Effector CD8-positive, alpha-beta T cell (primary cell): ENCODE measurements at places on chromosomes 12 and 14.

- no peak for DNase-seq
Observed at GRCh38 chr12:32146074-32146873, 39.6 kb downstream of the BICD1 start.

GRCh38 chr12:51377099-51377984, 13.9 kb downstream of the GALNT6 start:
- no peak for DNase-seq

DNA sequence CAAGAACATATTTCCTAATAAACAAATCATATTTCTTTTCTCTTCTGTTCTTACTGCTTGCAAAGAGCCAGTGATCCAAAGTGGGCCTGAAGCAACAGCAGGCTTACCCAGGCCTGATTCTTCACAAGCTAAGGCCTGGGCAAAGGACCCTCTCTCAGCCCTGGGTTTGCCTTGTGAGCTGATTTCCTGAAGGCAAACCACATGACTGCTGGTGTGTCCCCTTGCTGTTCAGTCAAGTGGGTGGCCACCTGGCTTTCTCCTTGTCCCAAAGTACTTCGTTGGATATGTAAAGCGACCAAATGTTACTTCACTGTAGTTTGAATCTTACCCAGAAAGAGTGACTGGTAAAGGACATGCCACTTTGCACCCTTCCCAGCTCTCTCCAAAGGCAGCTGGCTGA, 392.9 kb downstream of the ZFP36L1 start:
- DNase-seq = no peak

DNA sequence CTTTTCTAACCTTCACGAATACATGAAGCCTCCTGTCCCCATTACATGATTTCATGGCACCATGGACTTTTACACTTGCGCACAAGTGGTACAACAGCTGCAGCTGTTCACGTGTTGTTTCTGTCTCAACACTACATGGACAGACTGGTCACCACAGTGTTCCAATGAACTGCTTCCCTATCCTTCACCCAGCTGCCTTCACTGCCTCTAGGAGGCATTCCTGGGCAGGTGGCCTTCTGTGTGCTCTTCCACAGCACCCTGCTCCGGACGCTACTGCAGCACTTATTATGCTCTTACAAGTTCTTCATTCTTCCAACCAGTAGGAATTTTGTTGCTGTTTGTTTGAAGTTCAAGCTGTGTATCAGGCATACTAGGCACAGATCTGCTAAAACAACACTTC, 1.5 kb downstream of the MTERF2 start:
- DNase-seq = no peak

GRCh38 chr14:89041257-89041582, 216.8 kb downstream of the TTC8 start:
- DNase-seq = no peak

GRCh38 chr14:97107080-97107479, 309.9 kb downstream of the VRK1 start:
- no peak for DNase-seq

DNA sequence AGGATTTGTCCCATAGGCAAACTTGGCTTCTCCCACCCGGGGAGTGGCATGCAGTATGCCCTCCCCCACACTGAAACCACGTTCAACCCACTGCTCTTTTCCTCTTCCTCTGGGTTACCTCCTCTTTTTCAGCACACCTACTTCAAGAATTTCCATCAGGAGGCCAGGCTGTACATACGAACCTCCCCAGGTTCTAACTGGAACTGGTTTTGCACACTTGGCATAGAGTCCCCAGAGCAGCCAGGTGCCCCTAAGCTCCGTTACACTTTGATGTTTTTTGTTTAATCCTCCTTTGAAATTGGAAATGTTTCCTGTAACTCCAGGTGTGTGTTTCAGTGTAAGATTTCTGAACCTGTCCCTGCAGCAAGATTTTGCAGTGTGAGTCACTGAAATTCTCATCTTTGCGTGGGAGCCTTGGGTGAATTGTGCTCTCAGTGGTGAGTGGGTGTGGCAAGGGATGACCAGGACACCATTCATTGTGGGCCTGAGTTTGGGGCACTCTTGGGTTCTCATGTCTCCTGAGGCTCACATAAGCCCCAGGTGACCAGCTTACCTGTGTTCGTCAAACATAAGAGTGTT, 18.2 kb downstream of the CD9 start:
- no peak for DNase-seq

DNA sequence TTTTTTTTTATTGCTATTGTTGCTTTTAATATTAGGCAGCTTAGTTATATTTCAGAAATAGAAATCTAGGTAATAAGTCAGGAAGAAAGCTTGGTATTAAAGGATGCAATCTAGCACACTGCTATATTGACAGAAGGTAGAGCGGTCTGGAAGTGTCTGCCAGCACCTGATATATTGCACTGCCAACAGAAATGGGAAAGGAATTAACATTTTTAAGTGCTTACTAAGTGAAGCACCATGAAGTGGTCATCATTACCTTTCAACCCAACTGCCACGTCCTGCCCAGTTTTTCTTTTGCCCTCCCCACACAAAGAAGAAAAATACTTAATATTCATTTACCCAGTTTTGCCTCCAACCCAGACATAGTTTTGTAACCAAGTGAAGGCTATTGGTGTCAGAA, 163.5 kb downstream of the KITLG start:
- DNase-seq = no peak

DNA sequence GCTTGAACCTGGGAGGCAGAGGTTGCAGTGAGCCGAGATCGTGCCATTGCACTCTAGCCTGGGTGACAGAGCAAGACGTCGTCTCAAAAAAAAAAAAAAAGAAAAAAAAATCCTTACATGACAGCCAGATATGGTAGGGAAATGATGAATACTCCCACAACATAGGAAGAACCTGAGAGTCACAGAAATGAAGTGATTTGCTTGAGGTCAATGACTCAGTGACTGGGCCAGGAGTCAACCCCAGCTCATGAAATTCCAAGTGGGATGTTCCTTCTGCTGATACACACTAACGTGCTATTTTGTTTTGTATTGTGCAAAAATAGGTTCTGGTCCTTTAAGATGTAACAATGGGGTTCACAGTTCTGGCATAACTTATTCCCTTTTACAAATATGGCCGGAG, 9.0 kb downstream of the RHOF start:
- no peak for DNase-seq

- DNase-seq = no peak
Observed at GRCh38 chr12:108826807-108827721, 30.3 kb downstream of the SSH1 start.

- no peak for DNase-seq
Observed at GRCh38 chr14:56797003-56797568, 13.2 kb downstream of the OTX2 start.

DNA sequence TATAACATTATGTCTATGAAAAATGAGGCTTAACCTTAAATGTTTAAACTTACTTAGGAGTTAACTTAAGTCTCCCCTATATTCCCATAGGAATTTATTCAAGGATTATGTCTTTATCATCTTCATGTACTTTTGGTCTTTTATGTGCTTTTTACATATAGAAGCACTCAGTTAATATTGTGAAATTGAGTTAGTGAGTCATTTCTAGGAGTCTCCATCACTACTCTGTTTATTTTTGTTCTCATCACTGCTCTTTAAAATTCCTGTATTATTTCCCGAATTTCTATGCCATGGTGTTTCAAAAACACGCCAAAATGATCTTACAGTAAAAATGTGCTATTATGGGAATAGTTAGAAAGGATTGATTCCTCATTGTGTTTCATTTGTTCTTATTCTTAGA, 31.6 kb downstream of the TBC1D15 start:
- no peak for DNase-seq

DNA sequence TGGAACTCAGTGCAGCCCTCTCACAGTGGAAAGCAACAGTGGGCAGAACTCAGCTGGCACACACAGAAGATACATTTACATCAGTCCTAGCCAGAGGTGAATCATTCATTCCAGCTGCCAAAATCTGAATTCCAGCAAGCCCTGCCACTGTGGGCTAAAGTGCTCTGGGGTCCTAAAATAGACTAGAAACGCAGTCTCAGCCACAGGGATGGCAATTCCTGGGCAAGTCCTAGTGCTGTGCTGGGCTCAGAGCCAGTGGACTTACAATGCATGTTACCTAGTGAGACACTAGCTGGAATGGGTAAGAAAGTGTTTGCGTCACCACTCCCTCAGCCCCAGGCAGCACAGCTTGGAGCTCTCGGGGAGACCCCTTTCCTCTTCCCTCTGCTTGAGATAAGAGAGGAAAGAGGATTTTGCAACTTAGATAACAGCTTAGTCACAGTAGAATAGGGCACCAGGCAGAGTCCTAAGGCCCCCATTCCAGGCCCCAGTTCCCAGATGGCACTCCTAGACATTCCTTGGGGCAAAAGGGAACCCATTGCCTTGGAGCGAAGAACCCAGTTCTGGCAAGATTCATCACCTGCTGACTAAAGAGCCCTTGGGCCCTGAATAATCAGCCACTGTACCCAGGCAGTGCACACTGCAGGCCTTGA, 592.9 kb downstream of the FSCB start:
- DNase-seq = no peak

- no peak for DNase-seq
Observed at GRCh38 chr14:57486767-57487379, 6.8 kb downstream of the CCDC198 start.

GRCh38 chr12:48351022-48351708, 446 bp upstream of the ZNF641 start:
- DNase-seq = no peak

DNA sequence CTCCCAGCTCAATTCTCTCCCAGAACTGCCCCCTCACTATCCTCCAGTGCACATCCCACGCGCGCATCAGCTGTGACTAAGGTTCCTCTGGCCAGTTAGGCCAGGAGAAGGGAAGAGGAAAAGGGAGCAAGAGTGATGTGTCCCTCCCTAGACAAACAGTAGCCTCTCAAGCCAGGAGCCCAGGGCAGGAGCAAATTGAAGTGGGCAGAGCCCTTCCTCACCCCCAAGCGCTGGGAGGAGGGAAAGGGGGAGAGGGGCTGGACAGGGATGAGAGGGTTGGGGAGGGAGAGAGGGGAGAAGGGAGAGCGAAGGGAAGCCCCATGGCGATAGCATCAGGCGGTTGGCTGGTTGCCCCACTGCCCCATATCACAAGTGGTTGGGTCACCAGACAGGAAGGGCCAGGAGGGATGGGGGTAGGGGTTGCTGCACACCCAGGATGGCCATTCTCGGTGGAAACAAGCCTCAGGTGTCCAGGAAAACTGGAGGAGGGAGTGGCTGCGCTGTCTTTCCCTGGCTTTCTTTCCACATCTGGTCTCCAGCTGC, 1.1 kb downstream of the CD63 start:
- DNase-seq = no peak

DNA sequence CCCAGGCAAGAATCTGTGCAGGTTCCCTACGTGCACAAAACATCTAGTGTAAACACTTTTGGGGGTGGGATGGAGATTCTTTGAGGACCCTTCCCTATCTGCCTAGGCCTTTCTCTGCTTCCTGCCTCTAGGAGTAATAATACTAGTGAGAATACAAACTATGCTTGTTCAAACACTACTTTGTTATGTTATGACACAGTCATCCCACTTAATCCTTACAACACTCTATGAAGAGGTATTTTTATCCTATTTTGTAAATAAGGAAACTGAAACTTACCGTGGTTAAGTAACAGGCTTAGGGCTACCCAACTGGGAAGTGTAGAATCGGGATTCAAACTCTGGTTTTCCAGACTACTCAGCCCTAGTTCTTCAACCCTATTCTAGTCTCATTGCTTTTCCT, 96.5 kb downstream of the KCNA5 start:
- no peak for DNase-seq

DNA sequence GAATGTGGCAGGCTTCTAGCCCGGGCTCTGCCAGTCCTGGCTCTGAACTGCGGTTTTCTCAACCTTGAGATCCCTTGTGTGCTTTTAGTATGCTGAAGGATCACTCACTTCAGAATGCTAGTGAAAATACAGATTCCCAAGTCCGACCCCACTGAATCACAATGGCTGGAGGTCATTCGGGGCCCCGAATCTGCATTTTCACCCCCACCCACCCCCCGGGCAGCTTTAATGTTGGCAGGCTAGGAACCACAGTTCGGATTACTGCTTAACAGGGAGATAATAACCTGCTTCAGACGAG, 573 bp upstream of the SUSD6 start:
- DNase-seq = no peak

- DNase-seq = no peak
Observed at GRCh38 chr12:4506870-4507269, 31.8 kb upstream of the RAD51AP1 start.

DNA sequence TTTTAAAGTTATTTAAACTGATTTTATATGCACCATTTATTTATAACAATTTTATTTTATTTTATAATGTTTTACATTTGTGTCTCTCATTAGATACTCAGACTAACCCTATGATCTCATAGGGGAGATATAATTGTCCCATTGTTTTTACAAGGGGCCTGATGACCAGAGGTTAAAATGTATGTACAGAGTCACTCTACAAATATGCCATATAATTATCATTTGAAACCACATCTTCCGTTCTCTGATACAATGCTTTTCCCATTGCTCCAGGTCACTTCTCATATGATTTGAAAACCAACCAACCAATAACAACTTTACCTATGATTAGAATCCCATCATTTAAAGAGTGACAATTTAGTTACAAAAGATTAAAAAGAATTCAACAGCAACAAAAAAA, 137.8 kb downstream of the GPHN start:
- no peak for DNase-seq

- DNase-seq = no peak
Observed at GRCh38 chr12:1528791-1529190, 65.6 kb downstream of the FBXL14 start.

GRCh38 chr12:9646794-9647781, 22.4 kb upstream of the CLEC2D start:
- DNase-seq = no peak

DNA sequence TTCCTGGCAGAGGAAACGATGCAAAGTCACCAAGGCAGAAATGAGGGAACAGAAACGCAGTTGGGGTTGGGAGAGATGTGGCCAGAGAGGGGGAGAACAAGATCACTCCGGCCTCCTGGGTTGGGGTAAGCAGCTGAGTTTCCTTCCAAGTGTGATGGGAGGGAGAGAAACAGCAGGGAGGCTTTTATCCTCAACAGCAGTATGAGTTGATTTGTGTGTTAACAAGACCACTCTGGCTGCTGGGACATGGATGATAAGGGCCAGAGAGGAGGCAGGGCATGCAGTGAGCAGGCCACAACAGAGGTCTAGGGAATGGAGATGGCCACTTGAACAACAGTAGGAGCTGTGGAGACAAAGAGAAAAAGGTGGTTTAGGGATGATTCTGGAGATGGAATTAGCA, 66.8 kb downstream of the GLRX5 start:
- no peak for DNase-seq

DNA sequence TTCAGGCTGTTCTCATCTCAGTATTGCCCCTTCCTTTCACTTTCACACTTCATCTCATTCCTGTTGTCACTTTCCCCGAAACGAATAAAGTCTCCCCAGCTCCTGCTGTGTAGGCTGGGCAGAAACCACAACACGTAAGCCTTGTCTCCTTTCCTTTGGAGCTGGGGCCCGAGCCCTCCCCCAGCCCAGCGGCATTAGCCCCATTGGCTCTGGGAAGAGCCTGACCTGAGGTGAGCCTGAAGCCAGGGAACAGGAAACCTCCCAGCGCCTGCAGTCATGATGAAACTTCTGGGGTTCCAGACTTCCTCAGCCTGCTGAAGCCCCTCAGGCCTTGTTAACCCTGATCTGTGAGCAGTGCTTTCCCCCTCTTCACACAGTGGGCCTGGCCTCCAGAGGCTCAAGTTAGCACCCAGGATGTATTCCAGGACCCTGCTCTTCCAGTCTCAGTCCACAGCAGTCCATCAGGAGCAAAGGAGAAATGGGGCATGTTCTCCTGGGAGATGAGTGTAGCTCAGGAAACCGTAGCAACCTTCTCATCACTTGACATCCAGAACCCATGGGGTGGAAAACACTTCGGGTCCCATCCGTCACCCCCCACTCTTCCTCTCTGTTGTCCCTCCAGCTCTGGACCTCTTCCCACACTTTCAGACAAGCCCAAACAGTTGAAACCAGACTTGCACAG, 21.8 kb downstream of the VASH1 start:
- no peak for DNase-seq

- DNase-seq = no peak
Observed at GRCh38 chr14:25090256-25090655, 40.3 kb upstream of the STXBP6 start.
